ENCODE measurements at places on chromosomes 7 and 10. TPM values are rescaled to one million over a fixed set of nuclear protein-coding genes. Genes with fewer than 3 reads are reported as not detected.

GRCh38 chr10:55168343-55168742 lies 367.3 kb upstream of the PCDH15 start:
- DNase-seq: no peak

- DNase-seq: peak; percentile 13
These were observed 17.4 kb downstream of the PDGFA start for GRCh38 chr7:502296-502695.

DNA sequence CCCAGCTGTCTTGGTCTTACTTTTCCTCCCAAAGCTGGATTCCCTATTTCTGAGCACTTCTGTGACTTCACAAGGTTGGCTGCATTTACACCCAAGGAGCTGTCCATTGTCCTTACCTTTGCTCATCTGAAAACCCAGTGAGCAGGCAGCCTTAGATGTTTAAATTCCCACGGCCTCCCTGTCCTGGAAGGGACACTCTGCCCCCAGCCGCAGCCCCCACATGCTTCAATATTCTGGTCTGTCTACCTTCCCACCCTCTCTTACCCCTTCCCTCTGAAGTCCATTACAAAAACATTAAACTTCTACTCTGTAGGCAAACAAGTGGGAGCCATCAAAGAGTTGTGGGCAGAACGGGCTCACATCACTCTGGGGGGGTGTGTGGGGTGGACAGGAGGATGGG lies 73.8 kb upstream of the EFCAB10 start:
- no peak for DNase-seq

DNA sequence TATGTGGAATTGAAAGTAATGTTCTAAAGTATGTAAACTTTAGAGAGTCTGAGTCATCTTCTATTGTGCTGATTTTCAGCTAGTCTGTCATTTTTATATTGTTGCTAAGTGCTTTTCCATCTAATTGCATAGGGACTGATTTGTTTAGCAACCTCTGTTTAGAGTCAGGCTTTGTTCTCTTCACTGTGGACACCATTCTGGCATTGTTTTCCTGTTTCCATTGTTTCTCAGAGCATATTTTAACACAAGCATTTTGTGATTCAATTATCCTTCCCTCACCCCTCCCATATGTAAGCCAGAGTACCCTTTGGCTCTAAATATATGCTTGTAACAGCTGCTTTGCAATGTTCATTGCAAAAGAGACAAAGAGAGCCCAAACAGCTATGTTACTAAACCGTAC lies 748.4 kb upstream of the PHF14 start:
- no peak for DNase-seq

- no peak for DNase-seq
These were observed 15.5 kb downstream of the HIF1AN start for GRCh38 chr10:100551196-100551595.

GRCh38 chr7:118657391-118658005 lies 433.0 kb downstream of the ANKRD7 start:
- DNase-seq: no peak

GRCh38 chr7:37508118-37508517 lies 59.5 kb upstream of the ELMO1 start:
- no peak for DNase-seq

DNA sequence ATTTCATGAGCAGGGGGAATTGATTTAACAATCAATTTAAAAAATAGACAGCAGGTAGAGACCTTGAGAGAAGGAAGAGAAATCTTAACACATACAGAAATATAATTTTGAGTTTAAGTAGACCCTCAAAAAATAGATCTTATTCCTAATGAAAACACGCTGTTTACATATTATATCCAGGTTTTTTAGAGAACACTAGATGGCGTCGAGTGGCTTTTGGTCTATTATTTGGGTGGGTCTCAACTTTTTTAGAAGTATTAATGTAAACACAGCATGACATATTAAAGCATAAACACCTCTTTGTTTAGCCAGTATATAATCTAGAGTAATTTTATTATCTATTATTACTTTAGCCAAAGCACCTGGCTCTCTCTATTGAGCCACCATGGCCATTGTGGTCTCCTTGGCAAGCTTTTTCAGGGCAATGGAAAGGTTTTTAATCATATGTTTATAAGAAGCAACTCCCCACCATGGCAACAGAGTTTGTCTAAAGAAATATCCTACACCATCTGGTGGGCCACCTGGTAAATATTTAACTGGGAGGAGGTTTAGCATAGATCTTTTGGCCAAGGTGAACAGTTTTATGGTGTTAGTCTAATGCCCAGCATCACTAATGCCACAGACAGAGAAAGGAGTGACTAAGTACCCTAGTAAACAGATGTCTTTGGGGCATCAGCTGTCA lies 59.7 kb upstream of the PRSS1 start:
- no peak for DNase-seq

DNA sequence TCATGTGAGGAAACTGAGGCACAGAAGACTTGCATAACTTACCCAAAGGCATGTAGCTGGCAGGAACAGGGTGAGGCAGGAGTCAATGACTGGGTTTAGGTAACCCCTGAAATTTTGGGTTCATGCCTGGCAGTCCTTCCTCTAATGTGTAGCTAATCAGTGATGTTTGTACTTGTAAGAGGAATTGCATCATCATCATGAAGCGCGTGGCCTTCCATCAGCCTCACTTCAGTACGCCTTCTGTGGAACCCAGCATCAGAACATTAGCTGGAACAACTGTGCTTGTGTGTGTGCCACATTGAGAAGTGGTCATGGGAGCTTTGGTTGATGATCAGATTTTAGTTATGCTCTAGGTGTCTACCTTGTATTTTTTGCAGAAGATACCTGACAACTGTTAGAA lies 18.2 kb upstream of the STMP1 start:
- DNase-seq: no peak

- no peak for DNase-seq
These were observed 740 bp downstream of the GALNT11 start for GRCh38 chr7:152025937-152026890.

DNA sequence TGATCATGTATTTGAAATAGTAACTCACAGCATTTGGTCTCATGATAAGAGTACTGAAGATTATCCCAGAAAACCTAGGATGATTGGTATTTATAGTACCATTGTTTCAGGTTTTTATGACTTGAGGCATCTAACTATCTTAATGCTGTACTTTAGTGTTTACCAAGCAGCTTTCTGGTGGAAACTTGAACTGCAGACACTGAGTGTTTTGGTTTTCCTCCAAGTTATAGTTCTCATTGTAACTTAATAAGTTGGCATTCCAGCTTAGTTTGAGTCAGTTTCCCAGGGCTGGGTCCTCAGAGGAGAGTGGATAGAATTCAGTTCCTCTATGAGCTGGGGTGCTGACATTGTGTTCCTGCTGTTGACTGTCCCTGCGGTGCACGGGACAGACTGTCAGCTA lies 50.4 kb downstream of the SEC23IP start:
- no peak for DNase-seq

- no peak for DNase-seq
These were observed 16.0 kb downstream of the KAT6B start for GRCh38 chr10:74842301-74842954.

GRCh38 chr7:30926313-30926712 lies 14.7 kb downstream of the AQP1 start:
- DNase-seq: peak; percentile 21

GRCh38 chr7:55794527-55794926 lies 68.0 kb downstream of the SEPTIN14 start:
- no peak for DNase-seq

GRCh38 chr7:11436316-11436715 lies 395.7 kb downstream of the THSD7A start:
- no peak for DNase-seq

DNA sequence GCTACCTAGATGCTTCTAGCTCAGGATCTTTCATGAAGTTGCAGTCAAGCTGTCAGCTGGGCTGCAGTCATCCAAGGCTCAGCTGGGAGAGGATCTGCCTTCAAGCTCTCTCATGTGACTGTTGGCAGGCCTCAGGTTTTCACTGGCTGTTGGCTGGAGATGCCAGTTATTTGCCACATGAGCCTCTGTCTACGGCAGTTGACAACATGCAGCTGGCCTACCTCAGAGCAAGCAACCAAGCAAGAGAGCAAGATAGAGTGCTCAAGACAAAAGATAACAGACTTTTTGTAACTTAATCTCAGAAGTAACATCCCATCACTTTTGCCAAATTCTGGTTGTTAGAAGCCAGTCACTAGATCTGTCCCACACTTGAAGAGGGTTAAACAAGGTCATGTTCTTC lies 125.8 kb downstream of the TPST1 start:
- DNase-seq: peak; percentile 60

DNA sequence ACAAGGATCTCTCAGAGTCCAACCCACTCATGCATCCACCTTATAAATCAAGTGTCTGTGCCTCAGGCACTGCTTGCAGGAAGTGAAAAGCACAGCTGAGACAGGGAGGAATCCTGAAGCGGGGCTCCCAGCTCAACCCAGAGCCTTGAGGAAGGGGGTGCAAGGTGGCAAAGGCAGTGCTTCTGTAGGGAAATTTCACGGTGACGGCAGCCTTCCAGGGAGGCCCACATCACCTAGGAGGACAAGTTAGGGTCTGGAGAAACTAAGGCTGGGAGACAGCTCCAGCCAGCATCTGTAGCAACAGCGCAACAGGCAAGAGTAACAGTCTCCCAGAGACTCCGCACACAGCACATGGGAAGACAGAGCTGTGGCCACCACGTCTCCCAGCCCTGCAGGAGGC lies 2.7 kb downstream of the AOC1 start:
- DNase-seq: no peak

DNA sequence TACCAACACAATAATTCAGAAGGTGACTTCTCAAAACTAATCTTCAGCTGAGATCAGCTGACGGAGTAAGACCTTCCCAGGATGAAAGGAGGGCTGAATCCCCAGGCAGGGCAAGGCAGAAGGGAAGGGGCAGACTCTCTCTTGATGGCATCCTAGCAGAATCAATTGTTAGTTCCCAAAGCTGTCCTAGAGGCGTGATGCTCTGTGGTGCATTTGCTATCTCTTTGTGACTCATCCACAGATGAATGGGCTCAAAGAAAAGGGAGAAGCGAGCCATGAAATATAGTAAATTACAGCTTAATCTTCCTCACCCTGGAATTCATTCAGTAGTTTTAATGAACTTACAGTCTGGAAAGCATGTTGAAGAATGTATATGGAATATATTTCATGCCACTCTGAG lies 37.2 kb downstream of the PDE1C start:
- DNase-seq: no peak

GRCh38 chr7:21944616-21945453 lies 864 bp downstream of the CDCA7L start:
- peak; percentile 25 for DNase-seq

GRCh38 chr10:128161031-128161430 lies 34.8 kb upstream of the MKI67 start:
- DNase-seq: no peak

- DNase-seq: no peak
These were observed 75.9 kb upstream of the PCBD1 start for GRCh38 chr10:70964245-70964644.

GRCh38 chr7:155745737-155746136 lies 66.5 kb downstream of the SHH start:
- DNase-seq: no peak

Gene SPDYE11
- total RNA-seq: not detected

Gene CARD11
- total RNA-seq: 1.3 TPM

Gene GPR146
- total RNA-seq: 17.7 TPM

Gene DNA2
- total RNA-seq: 3.3 TPM

Gene OR2A12
- not detected for total RNA-seq

Gene EFCAB10
- not detected for total RNA-seq

Gene GPR37
- total RNA-seq: 0.32 TPM

Gene GDF10
- 1.4 TPM for total RNA-seq

Gene AASS
- total RNA-seq: 15.0 TPM

Gene SLC26A3
- not detected for total RNA-seq
